ENCODE measurements at places on chromosomes 3 and 15.

GRCh38 chr15:31867536-31868442, 162.5 kb upstream of the CHRNA7 start:
- DNase-seq = no peak

- peak; percentile 42 for DNase-seq
Observed at GRCh38 chr3:167110901-167111300, 269.2 kb downstream of the ZBBX start.

- no peak for DNase-seq
Observed at GRCh38 chr3:154018100-154018696, 103.0 kb upstream of the ARHGEF26 start.

- DNase-seq = no peak
Observed at GRCh38 chr3:136753326-136753939, 1.3 kb upstream of the STAG1 start.

DNA sequence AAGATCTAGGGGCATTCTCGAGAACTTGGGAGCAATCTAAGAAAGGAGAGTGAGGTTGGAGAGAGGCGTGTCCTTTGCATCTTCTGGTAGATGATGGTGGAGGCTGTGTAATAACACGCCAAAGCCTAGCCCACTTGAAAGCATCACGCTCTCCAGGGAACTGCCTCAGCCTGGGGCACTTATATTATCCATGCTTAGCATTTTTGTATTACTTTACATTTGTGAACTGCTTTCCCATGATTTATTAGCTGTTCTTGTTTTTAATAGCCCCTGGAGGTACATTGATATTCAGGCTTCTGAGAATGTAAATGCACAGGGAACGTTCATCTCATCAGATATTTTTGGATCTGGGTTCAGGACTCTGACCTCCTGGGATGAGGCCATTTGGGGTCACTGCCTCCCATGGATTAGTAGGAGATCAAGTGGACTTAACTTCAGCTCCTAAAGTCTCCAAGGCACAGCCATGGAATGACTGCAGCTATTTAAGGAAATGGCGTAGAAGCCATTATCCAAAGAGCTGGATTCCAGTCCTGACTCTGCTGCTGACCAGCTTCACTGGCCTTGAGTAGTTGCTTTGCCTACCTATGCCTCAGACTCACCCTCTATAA, 124.9 kb downstream of the LPP start:
- DNase-seq = no peak

DNA sequence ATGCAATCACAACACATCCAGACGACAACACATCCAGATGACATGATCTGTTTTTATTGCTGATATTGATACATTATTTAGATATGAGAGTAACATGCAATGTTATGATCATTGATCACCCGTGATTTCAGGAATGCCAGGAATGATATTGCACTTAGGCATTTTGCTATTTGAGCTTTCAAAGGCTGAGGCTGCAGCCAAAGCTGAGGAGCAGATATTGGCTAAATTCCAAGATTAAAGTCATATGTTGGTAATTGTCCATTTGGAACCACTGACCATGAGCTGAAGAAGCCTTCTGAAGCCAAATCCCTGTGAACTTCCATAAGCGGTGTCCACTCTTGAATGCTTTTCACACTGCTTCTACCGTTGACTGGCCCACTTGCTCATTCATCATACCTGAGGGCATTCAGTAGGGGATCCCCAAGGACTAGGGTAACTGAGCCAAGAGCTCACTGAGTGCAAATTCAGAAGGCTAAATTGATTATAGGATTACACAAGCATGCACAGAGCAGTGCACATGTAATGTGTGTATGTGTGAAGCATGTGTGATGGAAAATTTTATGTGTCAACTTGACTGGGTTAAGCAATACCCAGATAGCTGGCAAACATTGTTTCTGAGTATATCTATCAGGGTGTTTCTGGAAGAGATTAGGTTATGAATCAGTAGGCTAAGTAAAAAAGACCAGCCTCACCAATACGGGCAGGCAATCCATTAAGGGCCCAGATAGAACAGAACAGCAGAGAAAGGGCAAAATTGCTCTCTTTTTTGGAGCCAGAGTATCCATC, 92.1 kb upstream of the PLAAT1 start:
- no peak for DNase-seq

DNA sequence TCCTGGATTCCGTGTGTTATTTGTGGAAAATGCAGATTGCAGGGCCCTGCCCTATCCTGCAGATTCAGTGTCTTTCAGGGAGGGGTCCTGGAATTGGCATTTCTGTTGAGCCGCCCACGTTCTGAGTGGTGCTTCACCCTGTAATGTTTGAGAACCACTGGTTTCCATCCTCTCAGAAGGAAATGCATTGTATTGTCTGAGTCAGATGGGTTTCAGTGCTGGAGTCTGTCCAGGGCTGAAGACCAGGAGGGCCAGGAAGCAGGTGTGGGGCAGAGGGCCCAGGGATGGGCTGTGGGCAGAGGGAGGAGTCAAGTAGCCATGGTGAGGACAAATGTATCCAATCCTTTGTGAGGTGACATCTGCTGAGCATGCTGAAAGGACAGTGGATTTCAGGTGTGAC, 123.8 kb downstream of the SV2B start:
- no peak for DNase-seq

GRCh38 chr15:80026754-80027153, 32.7 kb upstream of the ZFAND6 start:
- no peak for DNase-seq

DNA sequence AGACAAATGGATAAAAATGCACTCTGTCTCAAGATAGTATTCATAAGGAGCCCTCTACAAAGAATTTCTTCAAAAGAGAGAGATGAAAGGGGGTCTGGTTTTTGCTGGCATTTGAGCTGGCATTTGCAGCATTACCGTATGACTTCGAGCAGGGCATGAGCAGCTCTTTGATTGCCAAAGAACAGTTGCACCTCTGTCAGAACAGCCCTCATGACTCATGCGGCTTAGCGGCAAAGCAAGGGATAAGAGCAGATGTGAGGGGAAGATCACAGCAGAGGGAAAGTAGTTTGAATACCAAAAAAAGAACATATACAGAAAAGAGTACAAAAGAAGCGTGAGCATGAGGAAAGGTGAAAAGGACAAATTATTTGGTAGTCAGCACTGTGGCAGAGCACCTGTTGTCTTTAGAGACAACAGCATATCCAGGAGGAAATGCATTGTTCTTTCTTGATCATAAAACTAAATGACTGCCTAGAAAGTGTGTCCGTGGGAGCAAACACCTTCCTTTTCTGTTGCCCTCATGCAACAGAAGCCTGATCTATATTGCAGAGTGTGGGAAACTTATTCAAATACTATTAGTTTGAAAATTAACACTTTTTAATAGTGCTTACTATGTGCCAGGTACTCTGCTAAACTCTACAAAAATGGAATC, 80.5 kb upstream of the SLC24A5 start:
- DNase-seq = no peak

DNA sequence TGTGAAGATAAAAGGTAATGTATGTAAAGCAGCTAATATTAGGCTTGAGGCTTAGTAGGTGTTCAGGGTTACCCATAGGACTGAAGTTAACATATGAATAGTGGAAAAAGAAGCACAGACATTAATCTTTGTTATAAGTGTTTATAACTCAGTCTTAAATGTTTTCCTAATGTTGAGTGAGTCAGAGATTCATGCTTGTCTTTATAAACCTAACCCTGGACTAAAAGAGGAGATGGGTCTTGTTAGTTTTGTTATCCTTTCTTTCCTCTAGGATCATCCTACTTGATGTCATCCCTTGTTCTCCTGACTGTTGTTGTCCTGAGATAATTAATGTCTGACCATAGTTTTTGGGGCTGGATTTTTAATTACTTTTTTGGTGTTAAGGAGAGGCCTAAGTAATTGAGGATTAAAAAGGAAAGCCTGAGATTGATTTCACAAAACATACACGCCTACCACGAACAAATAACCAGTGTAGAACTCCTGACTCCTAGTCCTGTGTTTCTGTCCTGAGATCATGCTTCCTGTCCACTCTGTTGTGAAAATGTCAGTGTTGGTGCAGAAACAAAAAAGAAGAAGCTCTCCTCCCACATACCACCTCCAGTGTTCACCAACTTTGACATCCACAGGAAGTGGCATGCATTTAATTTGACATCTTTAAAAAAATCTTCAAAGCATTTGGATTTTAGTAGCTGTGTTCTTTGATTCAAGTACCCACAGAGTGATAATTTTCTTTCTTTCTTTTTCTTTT, 8.4 kb downstream of the MITF start:
- DNase-seq = no peak

GRCh38 chr15:57462381-57462780, 86.1 kb downstream of the CGNL1 start:
- no peak for DNase-seq

GRCh38 chr3:109132801-109133473, 3.6 kb upstream of the C3orf85 start:
- DNase-seq = no peak

- no peak for DNase-seq
Observed at GRCh38 chr3:100210772-100211135, 50.0 kb upstream of the TBC1D23 start.

DNA sequence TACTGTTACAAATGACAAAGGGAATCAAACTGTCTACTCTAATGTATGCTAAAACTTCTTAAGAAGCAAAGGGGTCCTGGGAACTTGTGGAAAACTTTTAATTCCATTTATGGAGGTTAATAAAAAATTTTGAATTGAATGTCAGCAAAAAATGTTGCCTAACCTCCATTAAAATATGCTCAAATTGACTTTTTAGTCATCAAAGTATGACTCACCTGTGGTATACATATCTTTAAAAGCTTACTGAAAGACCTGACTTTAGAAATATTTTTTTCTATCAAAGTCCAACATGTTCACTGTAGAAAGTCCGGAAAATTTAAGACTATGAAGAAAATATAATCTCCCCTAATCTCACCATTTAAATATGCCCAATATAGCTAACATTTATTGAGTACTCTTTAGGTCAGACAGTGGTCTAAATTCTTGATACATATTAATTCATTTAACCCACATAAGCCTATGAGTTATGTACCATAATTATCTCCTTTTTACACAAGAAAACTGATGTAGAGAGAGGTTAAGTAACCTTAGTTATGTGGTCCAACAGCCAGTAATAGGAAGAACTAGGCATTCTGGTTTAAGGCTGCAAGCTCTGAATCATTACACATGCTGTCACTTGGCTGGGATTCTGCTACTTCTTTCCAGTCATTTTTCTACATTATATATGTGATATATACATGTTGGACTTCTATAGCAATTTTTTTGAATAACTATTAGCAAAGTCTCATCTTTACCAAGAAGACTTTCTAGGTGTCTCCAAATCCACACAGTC, 83.6 kb downstream of the PDZRN3 start:
- no peak for DNase-seq

DNA sequence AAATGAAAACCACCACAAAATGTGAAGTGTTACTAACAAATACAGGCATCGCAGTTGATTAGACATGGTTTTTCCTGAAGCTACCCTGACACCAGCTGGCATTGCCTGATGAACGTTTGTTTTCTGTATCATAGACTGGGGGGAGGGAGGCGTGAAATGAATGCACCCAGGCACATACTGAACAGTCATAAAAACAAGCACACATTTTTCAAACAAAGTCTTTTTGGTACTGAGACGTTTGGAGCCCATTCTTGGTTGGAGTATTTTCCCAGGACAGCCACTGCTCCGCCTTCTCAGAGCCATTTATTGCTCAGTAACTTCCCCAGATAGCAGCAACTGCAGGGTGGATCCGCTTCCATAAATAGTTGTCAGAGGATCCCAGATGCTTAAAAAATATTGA, 52.4 kb downstream of the KLF13 start:
- DNase-seq = peak; percentile 85

DNA sequence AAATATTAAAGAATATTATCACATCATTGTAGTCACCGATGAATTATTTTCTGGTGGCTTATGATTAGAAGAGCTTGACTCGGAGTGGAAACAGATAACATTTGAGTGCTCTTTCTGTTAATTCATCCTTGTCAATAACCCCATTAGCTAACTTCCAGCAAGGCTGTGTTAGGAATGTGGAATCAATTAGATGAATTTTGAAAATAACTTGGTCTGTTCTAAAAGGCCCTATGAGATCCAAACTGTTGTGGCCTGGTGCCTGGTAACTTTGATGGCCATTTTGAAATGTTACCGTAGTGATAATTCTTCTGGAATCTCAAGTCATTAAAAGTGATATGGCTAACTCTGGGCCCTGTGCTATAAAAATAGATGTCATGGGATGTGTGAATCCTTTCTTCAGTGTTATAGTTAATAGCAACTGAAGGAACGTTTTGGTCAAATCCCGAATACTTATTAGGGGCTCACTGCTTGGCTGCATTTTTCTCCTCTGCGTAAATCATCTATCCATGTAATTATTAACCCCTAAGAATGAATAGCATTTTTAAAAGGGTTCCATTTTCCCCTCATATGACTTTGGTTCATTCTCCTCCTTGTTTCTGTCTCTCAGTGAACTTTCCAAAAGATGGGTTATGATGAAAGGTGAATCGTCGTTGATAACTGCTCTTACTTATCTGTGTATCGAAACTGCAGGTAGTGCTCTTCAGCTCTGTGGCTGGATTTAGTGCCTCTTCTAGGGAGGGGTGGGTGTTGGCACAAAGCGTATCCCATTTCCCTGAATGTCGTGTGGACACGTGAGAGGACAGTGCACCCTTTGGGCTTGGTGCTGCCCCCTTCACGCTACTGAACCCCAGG, 82.7 kb downstream of the IGF1R start:
- no peak for DNase-seq

DNA sequence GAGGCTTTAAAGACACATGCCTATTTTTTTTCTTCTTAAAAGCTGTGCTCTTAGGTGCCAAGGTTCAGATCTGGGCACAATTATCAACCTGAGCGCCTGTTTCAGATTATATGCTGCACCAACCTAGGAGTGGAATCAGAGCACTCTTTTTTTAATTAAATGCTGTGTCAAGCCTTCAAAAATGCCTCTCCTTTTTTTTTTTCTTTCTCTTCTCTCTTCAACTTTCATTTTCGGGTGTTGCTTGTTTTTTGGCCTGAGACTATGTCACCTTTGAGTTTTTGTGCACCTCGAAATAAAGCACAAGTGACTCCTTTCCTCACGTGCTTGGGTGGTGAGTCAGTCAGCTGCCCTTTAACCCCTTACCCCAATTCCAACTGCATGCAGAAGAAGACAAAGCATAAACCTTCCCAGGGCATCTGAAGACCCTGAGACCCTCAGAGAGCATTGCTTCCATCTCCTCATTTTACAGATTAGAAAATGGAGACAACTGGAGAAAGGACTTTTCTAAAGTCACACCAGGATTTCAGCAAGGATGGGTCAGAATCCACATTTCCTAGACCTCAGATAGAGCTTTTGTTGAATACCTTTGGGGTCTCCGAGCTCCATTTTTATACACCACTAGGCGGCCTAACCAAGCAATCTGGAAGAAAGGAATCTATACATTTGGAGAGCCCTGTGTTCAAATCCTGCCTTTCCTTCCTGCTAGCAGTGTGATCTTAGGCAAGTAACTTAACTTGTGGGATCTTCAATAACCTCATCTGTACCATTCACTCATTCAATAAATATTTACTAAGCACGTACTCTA, 631 bp upstream of the PRICKLE2 start:
- DNase-seq = no peak
